ENCODE measurements at places on chromosomes 2 and 18.

DNA sequence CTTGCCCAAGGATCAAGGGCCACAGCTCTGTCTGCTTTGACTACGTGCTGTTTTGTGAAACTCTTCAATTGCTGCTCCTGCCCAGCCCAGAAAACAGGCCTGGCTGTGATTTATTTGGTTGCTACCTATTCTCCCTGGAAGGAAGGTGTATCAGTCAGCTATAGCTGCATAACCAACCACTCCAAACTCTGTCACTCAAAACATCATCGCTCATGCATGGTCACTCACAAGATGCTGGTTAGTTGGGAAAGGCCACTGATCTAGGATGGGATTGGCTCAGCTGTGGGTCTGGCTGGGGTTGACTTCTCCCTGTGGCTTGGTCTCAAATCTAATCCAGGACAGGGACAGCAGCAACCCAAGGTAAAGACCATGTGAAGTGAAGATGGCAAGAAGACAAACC, 14.6 kb downstream of the TEX51 start:
- no peak for DNase-seq

GRCh38 chr18:9094307-9095226, 7.9 kb upstream of the NDUFV2 start:
- DNase-seq, result no peak

- DNase-seq, result no peak
Observed at GRCh38 chr18:9066817-9067306, 35.6 kb upstream of the NDUFV2 start.

DNA sequence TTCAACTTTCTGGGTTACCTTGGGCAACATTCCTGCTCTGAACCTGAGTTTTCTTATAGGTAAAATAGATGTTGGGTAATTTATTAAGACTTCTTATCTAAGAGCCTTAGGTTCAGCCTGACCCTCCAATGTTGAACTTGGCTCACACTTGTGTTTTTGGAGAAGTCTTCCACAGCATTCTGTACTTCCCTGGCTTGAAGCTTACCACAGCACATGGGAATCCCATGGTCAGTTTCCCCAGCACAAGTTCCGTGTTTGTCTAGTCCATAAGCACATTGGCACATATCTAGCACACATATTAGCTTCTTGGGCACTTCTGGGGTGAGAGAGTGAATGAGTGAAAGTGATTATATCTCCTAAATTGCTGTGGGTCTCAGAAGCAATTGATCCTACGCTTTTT, 782.5 kb upstream of the HS6ST1 start:
- DNase-seq, result no peak

DNA sequence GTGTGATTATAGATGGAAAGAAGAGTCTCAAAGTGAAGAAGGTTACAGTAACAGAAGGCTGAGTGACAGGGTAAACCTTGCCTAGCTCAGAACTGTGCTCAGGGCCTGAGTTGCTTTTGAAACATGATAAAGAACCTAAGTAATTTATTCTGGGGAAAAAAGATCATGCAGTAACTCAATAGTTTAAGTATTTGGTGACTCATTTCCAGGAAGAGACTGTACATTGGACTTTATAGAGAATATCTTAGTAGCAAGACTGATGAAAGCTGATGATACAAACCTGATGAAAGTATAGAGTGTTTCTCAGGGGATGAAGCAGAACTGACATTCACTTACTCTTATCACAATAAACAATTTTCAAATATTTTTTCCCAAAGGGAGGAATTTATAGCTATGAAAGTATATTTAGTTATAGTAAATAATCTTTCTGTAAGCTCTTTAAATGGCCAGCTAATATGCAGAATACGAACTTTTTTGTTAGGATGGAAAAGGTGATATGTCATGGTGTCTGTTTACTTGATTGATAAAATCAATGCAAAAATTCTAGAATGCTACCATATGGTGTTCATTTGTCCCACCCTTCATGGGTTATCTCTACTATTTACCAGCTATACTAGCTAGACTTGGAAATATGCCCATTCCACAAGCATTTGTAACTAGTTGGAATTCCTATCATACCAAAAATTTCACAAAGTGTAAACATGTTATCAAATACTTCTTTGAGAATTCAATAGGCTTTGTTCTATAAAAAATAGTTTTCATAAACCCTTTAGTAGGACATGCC, 1265.5 kb upstream of the ACVR2A start:
- DNase-seq, result no peak

DNA sequence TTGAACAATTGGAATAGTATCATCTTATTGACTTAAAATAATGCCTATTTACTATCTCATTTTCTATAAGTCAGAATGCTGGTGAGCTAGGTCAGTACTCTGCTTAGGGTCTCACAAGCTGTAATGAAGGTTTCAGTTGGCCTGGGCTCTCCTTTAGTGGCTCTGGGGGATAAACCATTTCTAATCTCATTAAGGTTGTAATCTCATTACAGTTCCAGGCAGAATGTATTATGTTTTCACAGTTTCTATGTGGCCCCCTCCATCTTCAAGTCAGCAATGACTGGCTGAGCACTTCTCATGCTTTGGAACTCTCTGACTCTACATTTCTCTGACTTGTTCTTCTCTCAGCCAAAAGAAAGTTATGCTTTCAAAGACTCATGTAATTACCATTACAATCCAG, 163.1 kb downstream of the CCDC178 start:
- DNase-seq, result no peak

GRCh38 chr2:42932271-42933151, 140.1 kb upstream of the HAAO start:
- no peak for DNase-seq

GRCh38 chr2:145692971-145693478, 1173.1 kb upstream of the ZEB2 start:
- no peak for DNase-seq

DNA sequence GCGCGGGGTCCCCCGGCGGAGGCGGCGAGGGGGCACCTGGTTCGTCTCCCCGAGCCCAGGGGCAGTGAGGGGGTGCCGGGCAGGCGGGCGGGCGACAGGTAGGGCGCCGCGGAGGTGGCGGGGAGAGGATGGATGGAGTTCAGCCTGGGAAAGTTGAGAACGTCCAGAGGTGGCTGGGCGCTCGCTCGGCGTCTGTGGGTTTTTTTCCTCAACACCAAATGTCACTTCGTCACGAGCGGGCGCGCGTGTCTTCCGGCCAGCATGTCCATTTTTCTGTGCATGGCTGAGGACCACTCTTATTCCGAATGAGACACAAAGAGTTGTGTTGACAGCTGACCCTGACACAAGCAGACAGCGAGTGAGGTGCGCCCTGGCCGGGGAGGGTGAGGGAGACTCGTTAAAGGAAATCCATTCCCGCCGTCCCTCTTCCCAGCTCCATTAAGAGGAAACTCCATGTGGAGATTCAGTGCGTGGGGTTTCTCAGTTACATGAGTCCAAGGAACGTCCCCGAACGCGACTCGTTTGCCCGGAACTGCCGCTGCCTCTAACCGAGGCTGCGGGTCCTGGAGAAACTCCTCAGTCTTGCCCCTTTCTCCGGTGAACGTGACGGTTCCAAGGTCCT, 859 bp downstream of the GREB1L start:
- no peak for DNase-seq

- no peak for DNase-seq
Observed at GRCh38 chr2:191715471-191715870, 37.5 kb downstream of the NABP1 start.

DNA sequence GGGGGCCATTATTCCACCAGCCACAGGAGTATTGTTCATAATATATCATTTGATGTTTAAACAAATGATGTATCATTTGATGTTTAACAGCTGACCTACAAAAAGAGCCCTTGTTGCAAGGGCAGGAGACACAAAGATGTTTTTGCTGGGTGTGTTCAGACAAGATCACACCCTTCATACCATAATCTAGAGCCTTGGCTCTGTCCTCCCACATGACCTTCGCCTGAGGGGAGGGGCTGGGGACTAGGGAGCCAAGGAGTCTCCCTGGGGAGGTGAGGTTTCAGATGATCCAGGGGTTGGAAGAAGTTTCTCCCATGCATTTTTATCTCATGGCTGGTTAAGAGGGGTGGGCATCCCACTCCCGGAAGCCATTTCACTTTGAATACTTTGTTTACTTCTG, 33.5 kb downstream of the CDC42EP3 start:
- DNase-seq, result no peak

- peak; percentile 86 for DNase-seq
Observed at GRCh38 chr2:676647-677055, 555 bp downstream of the TMEM18 start.

DNA sequence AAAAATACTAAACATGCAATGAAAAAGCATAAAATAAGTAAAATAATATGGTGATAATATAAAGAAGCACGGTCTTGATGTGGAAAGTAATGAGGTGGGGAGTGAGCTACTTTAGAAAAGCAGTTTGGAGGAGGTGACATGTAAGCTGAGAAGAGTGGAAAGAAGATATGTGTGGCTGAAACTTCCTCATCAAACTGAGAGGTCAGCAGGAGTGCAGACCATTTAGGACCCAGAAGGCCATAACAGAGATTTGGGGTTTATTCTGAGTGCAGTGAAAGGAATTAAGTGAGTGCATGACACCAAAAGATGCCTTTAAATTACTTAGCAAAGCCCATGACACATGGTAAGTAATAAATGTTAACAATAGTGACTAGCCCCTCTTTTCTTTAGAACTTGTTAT, 24.4 kb upstream of the TMEM182 start:
- DNase-seq, result no peak

- DNase-seq, result no peak
Observed at GRCh38 chr2:28359222-28360057, 33.2 kb upstream of the FOSL2 start.

DNA sequence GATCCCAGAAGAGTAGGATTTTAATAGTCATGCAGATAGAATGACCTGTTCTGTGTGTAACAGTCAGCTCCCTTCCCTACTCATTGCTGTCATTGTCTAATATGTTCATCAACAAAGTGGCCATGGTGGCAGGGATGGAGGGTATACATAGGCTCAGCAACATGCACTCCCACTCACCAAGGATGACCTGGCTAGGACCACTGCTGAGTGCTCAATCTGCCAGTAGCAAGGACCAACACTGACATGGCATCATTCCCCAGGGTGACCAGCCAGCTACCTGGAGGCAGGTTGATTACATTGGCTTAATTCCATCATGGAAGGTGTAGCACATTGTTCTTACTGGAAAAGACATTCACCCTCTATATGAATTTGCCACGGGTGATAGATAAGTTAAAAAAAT, 401.7 kb upstream of the CELF4 start:
- DNase-seq, result no peak

DNA sequence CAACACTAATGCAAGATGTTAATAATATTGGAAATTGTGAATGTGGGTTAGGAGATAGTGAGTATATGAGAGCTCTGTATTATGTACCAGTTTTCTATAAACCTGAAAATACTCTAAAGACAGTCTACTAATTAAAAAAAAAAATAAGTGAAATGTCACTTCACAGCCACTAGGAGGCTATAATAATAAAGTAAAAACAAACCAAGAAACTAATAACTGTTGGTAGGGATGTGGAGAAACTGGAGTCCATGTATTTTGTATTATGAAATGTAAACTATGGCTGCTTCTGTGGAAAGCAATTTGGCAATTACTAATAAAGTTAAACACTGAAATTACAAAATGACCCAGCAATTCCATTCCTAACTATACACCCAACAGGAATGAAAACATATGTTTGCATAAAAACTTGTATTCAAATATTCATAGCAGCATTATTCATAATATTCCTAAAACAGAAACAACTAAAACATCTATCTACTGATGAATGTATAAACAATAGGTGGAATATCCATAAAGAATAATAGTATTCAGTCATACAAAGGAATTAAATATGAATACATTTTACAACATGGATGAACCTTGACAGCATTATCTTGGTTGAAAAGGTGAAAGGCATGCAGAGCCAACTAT, 36.2 kb downstream of the CCDC178 start:
- DNase-seq, result no peak

GRCh38 chr2:219045937-219046550, 4.7 kb upstream of the CFAP65 start:
- DNase-seq, result no peak

DNA sequence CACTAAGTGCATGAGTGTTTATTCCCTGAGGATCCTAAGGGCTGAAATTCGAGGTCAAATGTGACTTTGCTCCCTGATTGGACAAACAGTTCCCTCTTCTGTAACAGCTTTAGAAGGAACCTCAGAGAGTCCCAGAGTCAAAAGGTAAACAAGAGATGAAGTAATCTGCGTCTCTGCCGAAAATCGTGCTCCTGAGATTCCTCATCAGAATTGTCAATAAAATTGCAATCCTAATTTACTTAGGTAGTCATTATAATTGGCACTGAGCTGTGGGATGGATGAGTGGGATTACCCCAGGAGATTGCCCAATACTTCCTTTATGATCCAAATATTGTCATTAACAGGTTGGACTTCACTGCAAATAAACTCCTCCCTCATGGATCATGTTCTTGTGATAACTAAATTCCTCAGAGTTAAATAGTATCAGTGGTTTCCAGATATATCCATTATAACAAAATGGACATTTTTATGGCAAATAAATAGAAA, 907 bp upstream of the SUCLG1 start:
- no peak for DNase-seq

- no peak for DNase-seq
Observed at GRCh38 chr2:190805126-190805525, 75.5 kb upstream of the GLS start.

GRCh38 chr2:152336854-152337510, 2.0 kb downstream of the FMNL2 start:
- no peak for DNase-seq

DNA sequence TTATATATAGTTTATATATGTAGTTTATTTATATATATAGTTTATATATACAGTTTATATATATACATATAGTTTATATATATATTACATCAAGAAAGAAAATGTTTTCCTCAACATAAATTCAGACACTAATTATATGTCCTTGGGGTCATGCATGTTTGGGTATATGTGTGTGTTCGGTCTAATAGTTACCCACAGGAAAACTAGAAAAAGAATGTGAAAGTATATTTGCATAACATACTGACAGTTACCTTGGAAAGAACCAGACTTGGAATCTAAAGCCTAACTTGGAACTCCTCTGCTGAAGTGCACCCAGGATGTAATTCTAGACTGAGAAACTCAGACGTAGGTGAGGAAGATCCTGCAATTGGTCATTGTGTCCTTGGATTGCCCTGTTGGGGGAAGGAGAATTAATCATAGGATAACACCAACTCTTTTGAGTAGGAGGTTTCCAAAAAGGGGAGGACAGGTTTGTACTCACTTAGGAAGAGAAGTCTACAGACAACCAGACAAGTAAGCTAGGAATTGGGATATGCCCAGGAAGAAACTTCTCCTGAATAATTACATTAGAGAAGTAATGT, 8.9 kb upstream of the SLC25A12 start:
- no peak for DNase-seq

- no peak for DNase-seq
Observed at GRCh38 chr2:33190393-33190937, 243.7 kb downstream of the LTBP1 start.

All from NCI-H1436 treated with DMSO at 0.1 percent for 48 hours (cell line).